ENCODE measurements at places on chromosomes 7 and 10.

- DNase-seq: no peak
Measured at GRCh38 chr7:77651575-77652162, 44.6 kb upstream of the RSBN1L start.

- no peak for DNase-seq
Measured at GRCh38 chr7:112205343-112206237, 609 bp downstream of the DOCK4 start.

DNA sequence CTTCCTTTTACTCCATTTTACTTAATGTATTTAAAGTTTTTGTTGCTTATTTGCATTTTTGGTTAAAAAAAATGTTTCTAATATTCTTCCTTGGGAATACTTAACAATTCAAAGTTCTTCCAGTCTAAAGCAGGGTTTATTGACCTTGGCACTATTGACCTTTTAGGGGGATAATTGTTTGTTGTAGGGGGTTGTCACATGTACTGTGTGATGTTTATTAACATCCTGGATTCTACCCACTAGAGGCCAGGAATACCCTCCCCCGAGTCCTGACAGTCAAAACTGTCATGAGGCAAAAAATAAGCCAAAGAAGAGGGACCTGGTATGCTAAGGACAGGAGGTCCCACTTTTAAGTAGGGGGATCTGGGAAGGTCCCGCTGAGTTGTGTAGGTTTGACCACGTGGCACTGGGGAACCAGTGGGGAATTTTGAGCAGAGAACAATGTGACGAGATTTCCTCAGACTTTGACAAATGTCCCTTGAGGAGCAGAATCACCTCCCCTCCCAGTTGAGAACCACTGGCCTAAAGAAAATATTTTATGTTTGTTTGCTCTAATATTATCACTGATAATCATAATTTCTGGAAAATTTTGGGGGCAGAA lies 178.3 kb upstream of the PRR15 start:
- no peak for DNase-seq

GRCh38 chr10:72337039-72337629 lies 17.6 kb downstream of the DNAJB12 start:
- DNase-seq: no peak

DNA sequence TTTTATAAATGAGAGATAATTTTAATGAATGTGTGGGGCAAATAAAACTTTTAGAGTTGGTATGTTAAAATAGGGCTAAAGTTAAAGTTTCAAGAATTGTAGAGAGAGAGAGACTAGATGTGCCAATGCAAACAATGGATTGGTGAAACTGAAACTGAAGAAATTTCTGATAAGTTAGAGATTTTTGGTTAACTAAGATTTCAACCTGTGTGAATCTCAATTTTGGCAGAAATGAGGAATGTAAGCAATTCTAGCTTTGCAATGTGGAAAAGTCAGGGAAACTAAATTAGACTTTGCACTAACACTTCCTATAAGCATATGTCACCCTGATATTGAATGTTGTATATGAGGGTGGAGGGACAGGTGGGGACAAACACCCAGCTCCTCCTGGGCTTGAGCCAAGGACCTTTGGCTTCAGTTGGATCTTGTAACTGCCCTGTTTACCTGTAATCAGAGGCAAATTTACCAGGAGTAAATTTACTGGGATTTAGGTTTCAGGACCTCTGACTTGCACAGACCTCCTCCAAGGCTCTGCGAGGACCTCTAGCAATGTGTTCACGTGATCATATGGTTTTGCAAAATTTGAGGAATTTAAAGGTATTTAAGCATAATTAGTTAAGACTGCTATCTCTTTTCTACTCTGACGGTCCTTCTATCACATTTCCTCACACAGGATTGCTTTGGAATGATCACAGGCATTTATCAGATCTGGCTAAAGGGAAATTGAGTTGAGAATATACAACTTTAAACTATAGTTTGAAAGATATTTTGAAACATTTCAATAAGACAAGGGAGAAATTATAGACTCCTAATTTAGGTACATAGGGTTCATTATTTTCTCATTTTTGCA lies 33.1 kb upstream of the RPA3 start:
- no peak for DNase-seq

GRCh38 chr7:158525648-158526484 lies 61.8 kb downstream of the PTPRN2 start:
- DNase-seq: no peak

DNA sequence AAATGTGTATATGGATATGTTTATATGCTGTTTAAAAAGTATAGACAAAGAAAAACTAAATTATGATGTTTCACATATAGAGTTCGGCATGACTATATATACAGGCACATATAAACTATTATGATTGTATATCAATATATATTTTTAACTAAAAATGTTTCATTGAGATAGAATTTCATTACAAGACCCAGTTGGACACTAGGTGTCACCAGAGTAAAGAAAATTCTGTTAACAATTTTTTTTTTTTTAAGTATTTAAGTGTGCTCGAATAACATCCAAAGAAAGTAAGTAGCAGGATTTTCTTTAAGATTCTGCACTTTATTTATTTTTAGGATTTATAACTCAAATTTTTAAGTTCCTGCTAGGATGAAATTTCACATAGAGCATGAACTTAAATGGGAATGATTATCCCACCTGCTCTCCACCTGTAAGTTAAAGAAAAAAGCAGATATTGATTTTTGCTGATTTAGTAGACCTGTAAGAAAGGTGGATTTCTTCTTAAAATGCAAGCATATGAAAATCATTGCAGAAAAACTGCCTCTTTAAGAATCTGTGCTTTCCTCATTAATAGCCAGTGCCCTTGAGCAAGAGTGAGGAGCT lies 961.5 kb downstream of the PCDH15 start:
- no peak for DNase-seq

DNA sequence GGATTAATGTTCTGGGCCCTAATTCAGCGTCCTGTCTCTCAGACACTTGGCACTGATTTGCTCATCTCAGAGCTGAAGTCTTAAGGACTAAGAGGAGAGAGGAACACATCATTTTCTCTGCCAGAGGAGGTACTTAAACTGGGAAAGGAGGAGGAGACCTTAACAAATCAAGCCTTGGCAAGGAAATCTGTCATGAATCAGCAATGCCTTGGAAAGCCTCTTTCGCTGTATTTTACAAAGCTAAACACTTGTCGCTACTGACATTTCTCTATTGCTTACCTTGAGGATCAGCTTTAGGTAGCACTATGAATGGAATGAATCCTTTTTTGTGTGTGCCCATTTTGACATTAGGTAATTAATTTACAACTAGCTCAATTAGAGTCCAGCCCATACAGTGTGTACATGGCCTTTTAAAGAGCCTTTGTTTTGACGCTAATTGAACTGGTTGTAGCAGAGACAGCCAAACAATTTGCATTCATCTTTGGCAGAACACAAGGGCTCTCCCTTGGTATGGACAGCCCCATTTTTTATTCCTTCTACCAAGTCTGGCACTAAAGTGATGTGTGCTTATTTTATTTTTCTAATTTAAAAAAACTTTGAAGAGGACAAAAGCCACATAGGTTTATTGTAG lies 37.4 kb downstream of the AUTS2 start:
- DNase-seq: no peak

GRCh38 chr7:158616050-158616449 lies 28.4 kb upstream of the PTPRN2 start:
- DNase-seq: no peak

DNA sequence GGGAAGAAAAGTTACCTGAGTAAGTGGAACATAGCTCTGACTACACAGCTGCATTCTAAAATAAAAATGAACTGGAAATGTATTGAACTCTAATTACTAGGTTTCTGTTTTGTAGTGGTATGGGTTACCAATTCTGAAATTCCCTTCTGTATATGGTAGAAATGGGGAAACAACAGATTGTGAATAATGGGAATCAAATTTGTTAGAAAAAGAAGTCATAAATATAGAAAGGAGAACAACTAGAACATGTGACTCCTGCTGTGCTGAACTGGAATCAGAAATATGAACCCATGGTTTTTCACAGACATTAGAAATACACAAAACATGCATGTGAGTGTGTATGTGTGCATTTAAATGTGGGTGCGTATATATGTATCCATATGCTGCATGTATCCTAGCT lies 27.0 kb downstream of the MCMBP start:
- no peak for DNase-seq

GRCh38 chr10:5089865-5090264 lies 4.3 kb upstream of the AKR1C3 start:
- DNase-seq: no peak

DNA sequence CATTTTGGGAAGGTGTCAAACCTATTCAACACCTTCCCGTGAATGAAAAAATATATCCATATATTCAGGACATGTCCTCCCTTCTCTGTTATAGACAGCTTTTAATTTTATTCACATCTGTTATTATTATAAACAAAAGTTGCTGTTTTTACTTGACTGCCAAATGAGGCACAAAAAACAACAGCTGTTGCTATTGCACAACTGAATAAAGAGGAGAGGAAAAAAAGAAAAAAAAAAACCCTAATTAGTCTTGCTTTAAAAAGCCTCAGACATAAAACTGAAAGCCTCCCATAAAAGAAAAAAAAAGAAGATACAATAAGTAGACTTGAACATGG lies 153.4 kb downstream of the BMPER start:
- no peak for DNase-seq

DNA sequence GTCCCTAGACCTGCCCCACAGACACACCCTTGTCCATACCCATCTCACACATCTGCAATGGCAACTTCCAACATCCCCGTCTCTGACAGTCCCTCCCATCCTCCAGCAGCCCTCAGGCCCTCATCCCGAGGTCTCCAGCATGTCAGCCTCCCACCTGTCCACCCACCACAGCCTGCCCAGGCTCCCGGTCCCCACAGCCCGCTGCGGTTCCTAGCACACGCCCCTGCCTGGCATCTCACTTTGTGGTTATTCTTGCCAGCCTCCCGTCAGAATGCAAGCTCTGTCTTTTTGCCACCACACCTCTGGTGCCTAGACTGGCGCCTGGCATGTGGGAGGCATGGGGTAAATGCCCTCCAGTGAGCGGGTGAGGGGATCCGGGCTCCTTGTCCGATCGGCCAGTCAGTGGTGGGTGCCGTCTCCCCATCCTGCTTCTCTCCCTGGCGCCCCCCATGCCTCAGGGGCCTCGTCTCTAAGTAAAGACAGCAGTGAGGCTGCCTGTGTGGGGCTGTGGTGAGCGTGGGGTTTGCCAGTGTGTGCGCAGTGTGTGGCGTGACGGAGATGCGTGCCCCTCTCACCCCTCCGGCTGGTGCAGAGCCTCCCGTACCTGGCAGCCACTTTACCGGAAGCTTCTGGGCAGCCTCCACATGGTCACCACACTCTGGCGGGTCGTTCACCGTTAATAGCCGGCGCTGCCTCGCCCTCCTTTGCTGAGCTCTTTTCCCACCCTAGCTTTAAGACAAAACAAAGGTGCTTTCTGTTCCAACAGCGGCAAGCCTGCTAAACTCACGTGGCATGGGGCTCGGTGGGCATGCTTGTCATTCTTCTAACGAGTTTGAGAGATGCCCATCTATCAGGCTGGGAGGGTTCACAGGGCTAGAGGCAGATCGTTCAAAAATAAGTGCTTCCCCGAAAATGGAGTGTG lies 28.5 kb upstream of the TTYH3 start:
- no peak for DNase-seq

DNA sequence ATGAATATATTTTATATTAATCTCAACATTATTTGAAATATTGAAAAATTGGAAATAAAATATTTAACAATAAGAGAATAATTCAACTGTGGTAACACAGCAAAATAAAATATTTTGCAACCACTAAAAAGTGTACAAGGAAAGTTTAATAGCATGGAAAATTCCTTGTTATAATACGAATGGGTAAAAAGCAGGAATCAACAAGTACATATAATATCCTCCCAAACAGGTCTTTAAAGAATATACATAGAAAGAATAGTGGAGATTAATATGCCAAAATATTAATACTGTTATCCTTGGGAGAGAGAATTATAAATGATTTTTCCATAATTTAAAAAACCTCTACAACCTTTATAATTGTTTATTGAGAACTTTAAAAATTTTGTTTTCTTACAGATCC lies 1.0 kb downstream of the DNAJC12 start:
- no peak for DNase-seq

GRCh38 chr10:28805390-28805789 lies 128.1 kb downstream of the BAMBI start:
- no peak for DNase-seq

GRCh38 chr7:110347081-110347480 lies 743.8 kb upstream of the LRRN3 start:
- no peak for DNase-seq

- no peak for DNase-seq
Measured at GRCh38 chr7:126958367-126958766, 294.4 kb downstream of the GRM8 start.

DNA sequence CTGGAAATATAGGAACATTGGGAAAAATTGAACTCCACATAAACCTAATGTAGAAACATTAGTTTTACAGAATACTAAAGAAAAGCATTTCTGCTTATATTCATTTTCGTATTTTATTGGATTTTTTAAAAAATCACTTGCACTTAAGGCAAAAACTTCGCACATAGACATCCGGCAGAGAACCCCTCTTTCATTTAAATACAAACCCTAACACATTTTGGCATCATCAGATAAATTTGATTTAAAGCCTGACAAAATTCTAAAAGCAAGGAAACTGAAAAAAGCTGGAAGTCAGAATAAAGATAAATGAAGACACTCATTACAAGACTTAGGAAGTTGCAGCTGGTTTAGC lies 396 bp upstream of the EXOC4 start:
- no peak for DNase-seq

DNA sequence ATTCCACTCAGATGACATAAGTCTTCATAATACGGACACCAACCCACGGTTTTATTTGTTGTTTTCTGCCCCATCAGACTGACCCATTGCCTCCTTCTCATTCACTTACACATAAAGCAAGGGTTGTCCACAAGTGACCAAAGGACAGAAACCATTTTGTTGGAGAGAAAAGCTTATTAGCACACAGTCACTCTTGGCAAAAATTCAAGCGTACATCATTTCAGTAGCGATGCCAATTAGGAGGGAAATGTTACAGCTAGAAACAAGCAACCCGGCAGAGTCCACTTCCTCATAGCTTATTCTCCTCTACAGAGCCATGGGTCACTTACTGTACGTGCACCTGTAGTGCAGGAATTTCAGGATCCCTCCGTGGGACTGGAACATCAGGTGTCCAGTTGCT lies 23.0 kb downstream of the ABLIM1 start:
- DNase-seq: no peak

- DNase-seq: no peak
Measured at GRCh38 chr10:49133706-49134248, at the start of gene FAM170B. Gene FAM170B, minus strand, starts transcription at chr10:49134021. Its CDS starts 103 bp downstream, at chr10:49133918.

- no peak for DNase-seq
Measured at GRCh38 chr7:41795276-41795833, 92.5 kb upstream of the INHBA start.

DNA sequence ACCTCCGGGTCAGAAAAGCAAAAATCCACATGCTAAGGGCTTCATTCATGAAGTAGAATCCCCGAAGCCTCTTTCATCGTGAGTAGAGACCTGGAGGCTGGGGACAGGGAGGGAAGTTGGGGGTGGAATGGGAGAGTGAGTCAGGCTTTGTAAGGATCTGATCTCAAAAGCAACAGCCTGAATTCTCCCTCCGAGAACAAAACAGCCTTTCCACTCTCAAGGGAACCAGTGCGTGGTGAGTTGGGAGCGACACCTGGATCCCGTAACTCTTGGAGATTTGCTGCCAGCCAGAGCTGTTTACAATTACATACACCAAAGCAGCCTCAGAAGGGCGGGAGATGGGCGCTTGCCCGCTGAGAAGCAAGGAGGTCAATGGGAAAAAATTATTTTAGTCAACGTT lies 10.8 kb downstream of the AFAP1L2 start:
- no peak for DNase-seq

GRCh38 chr10:89471110-89471809 lies 56.9 kb downstream of the IFIT5 start:
- DNase-seq: no peak
